Dorsolateral prefrontal cortex (tissue), 122 donors: ENCODE measurements at places on chromosomes 1 and 21.

GRCh38 chr1:56185493-56185892 lies 393.9 kb downstream of the PLPP3 start:
- DNase-seq: no peak

DNA sequence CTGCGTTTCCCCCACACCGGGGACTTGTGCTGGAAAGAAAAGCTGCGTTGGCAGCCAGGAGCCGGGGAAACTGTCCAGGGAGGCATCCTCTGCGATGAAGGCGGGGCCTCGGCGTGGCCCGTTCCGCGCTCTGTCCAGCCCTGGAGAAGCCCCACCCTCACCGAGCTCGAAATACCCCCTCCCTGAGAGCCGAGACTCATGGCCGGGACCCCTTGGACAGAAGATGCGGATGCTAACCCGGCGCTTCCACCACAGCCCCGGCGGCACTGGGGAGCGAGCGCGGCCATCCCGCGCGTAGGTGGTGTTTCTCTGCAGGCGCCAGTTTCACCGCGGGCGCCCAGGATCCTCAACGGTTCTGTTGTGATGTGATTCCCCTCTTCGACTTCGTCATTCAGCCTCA lies 31.6 kb downstream of the PDE9A start:
- DNase-seq: no peak

- no peak for DNase-seq
Measured at GRCh38 chr1:234968451-234968850, 160.2 kb downstream of the TOMM20 start.

- DNase-seq: no peak
Measured at GRCh38 chr1:230429067-230429735, 3.1 kb upstream of the PGBD5 start.
